ENCODE measurements at places on chromosomes 11 and 22.

GRCh38 chr22:50057278-50058060, 629 bp downstream of the TTLL8 start:
- no peak for DNase-seq

DNA sequence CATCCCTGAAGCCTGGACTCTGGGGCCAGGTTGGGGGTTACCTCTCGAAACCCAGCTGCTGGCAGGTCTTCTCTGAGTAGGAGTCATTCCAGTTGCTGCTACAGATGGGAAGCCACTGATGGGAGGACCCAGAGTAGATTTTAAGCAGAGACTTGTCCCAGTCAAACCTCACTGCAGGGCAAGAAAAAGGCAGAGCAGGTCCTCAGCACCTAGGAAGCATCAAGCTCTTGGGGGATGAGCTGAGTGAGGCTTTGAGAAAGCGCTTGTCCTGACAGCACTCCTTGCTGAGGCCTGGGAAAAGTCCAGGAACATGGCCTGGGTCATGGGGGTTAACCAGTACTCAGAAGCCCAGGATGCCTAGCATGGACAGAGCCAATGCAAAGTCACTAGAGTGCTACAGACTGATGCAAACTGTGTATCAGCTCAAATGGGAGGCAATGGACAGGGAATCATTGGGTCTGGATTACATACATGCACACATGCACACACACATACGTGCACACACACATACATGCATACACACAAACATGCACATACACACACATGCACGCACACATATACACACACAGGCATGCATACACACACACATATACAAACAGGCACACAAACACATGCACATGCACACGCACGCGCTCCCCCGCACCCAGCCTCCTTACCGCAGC, 15.3 kb downstream of the TMPRSS13 start:
- no peak for DNase-seq

- no peak for DNase-seq
Measured at GRCh38 chr11:12808519-12808918, 134.3 kb downstream of the TEAD1 start.

DNA sequence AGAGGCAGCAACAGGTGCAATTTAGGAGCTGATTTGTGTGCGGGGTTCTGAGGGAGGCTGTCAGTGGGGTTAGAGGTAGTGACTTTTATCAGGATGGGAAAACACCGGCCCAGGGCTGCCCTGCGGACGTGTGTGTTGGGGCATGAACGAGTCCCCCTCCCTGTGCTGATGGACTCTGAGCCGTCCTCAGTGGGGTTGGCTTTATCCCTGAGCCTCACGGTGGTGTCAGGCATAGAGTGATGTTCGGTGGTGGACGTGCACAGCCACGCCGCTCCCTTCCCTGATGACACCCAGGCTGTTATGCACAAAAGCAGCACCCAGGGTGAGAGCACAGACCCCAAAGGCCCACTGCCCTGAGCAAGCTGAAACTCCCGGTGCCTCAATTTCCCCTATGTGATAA, 809.1 kb downstream of the BRD1 start:
- DNase-seq, result no peak

DNA sequence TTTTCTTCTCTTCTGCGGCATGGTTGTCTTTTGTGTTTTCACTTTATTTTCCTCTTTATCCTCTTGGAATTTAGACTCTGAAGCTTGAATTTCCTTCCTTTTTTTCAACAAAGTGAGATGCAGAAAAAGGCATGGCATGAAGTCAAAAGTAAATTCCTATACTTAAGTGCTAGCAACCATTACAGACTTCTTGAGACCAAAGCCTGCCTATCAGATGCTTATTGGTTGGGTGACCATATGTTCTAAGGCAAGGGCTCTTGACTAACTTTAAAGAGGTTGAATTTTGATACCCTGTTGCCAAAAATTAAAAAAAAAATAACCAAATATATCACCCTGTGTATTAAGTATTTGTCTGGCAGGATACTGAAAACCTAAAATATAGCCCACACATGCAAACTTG, 237.4 kb downstream of the TMEM135 start:
- no peak for DNase-seq

DNA sequence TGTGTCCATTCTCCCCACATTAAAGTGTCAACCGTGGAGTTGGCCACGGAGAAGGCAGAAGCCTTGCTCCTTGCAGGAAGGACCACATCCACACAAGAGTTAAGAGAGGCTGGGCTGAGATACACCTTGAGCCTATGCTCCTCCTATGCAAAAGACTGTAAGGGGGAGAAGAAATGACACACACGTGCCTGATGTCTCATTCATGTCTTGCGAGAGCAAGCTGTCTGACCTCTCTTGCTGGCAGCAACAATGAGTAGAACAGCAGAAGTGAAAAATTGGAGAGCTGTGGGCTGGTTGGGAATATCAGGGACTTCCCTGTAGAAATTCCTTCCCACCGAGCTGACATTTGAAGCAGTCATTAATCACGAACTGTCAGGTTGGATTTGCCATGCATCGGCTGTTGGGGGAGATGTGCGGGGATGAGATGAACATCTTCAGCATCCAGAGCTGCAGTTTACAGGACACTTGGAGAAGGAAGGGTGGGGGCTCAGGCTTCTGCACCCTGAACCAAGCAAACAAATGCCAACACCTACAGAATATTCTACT, 139.3 kb downstream of the MYO18B start:
- no peak for DNase-seq

DNA sequence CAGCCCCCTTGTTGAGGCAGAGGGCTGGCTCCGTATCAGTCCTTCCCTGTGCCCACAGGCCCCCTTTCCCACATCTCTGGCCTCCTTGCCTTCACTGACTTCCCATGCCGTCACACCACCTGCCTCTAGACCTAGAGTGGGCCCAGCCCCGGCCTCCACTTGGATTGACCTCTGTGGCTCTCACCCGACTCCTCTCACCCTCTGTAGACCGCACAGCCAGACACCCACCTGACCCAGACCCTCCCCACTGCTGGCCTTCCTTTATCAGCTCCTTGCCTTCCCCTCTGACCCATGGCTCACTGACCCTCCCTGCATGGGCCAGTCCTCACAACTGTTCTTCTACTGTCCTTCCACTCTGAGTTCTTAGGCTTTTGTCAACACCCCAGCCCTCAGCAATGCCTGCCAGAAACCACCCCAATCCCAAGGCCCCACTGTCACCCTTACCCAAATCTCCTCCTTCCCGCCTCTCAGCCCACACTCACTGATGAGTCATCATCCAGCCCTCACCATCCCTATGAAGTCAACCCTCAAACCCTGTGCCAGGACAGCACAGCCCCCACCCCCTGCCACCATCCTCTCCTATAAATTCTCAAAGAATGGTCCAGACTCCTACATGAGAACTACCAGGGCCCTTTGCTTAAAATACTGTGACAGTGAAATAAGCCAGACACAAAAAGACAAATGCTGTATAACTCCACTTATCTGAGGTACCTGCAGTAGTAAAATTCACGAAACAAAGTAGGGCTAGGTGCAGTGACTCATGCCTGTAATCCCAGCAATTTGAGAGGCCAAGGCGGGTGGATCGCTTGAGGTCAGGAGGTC, 53.4 kb downstream of the SCGB1A1 start:
- DNase-seq, result no peak

DNA sequence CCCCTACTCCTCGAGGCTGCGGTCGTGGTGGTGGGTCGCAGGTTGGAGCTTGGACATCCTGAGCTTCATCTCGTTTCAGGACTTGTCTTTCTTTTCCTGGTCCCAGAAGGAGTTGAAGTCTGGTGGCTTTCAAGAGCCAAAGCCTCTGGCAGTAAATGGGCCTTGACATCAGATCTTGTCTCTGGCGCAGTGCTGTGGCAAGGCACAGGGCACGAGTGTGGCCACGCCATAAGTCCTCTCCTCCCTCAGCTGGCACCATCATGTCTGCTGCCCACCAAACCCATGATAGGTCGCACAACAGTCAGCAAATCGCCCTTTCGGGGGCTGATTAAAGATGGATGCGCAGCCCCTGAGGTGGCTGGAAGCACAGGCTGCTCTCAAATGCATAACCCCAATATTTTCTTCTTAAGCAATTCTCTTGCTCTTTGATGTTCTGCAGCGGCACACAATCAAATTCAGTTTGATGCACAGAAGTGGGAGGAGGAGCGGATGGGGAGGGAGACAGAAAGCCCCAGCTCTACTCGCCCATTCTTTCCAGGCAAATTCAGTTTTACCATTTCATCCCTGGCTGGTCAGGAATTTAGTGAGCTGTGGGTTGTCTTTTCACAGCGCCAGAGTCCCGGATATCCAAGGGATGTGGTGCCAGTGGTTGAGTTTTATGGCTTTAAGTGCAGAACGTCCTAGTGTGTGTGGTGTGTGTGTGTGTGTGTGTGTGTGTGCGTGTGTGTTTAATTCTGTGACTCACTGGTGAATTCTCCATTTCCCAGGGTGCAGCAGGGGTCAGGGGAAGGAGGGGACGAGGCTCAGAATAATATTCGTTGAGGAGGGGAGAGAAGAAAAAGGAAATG, 162.0 kb downstream of the DSCAML1 start:
- no peak for DNase-seq

- DNase-seq, result no peak
Measured at GRCh38 chr22:19663286-19663815, 51.0 kb upstream of the SEPTIN5 start.

DNA sequence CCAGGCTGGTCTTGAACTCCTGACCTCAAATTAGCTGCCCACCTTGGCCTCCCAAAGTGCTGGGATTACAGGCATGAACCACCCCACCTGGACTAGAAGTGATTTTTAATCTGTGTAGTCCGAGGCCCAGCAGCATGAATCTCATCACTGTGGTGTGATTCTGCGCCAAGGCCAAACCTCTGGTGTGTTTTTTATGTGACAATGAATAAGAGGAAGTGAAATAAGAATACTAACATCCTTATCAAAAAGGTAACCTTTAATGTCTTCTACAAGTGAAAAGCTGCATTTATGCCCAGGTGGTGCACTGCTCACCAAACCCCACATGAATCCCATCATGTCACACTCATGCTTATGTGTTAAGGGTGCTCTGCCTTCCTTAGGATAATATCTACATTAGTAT, 77.1 kb upstream of the OR9Q1 start:
- DNase-seq, result no peak

GRCh38 chr11:127598476-127598875, 597.9 kb upstream of the KIRREL3 start:
- DNase-seq, result no peak

DNA sequence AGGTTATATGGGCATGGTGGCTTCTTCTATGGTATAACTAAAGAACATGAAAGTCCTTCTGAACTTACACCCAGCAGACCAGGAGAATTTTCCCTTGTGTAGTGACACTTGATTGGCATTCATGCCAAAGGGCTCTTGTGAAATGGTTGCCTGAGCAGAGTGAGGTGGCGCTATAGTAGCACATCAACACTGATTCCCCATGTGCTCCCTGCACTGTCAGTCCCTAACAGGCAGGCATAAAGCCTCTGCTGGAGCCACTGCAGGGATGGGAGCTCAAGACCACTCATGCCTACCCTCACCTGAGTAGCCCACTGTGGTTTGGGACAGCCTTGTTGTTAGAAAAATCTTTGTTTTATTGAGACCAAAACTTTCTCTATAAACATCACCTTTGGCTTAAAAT, 92.6 kb upstream of the LIN7C start:
- no peak for DNase-seq

DNA sequence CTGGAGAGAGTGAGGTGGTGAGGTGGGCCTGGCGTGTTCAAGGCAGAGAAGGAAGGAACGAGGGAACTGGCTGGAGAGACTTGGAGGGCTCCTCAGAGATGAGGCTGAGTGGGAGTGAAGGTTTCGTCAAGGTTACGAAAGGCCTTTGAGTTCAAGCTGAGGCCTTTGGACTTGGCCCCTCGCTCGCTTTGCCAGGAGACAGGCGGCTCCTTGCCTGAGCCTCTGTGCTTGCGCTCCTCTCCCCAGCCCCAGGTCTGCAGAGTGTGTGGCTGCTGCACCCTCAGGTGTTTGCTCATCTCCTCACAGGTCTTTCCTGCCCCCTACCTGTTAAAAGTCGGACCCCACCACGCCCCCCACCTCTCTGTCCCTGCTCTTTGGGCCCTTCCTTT, 91.6 kb downstream of the ATXN10 start:
- no peak for DNase-seq

GRCh38 chr11:73649206-73649605, 2.8 kb downstream of the PLEKHB1 start:
- DNase-seq, result no peak

DNA sequence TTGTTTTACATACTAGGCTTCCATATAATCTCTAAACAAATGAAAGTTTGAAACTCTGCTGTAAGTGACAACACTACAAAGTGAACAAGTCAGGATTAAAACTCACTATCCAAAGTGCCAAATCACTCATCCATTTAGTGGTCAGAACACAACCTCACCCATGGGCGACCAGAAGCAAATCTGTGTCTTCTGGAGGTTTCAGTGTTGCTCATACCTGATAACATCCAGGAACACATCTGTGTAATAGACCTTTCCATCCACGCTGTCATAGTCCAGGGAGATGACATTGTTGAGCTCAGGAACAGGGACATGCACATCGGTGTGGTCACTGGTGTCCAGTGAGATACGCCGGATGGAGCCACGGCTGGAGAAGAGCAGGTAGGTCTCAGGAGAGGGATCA, 28.5 kb upstream of the CKAP5 start:
- DNase-seq, result no peak

DNA sequence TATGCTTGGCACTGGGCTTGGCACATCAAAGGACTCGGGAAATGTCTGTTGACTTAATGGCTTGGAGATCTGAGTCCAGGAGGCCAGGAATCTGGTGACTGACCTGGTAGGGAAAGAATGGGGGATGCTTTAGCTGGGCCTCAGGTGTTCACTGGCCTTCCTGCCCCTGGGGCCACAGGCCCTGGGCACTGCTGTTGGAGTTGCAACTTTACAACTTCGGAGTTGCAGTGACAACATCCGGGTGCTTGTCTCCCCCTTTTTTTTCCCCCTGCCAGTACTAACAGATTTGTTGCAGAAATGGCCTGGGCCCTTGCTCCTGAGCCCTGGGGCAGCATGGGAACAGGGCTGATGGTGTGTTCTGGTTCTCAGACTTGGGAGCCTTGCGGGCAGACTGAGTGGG, 23.8 kb downstream of the OSBP2 start:
- DNase-seq, result no peak

- no peak for DNase-seq
Measured at GRCh38 chr11:76665172-76665571, 5.4 kb downstream of the LRRC32 start.

- no peak for DNase-seq
Measured at GRCh38 chr11:9681583-9682372, 17.9 kb downstream of the SWAP70 start.

GRCh38 chr11:94449437-94449836, 44.2 kb downstream of the MRE11 start:
- no peak for DNase-seq

- no peak for DNase-seq
Measured at GRCh38 chr22:29726106-29726505, 6.3 kb downstream of the CABP7 start.

DNA sequence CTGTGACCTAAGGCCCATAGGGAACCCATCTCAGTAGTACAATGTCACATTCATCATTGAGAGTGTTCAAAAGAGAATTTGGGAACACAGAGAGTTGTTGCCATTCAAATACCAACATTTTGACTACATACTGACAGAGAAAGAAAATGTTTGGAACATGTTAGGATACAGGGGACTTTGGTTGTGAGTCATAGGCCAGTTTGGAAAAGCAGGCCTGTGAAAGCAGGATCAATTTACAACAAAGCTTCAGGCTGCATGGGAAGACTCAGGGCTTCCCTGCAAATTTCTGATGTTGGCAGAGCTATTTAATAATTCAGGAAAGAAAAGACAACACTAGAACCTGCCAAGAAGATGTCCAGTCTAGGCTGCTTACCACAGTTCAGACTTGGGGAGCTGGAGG, 374 bp downstream of the NLRP10 start:
- DNase-seq, result no peak

GRCh38 chr22:36641902-36642640, 61.5 kb downstream of the CACNG2 start:
- no peak for DNase-seq
